Inflammatory macrophage treated with lipopolysaccharide for 4 hours (primary cell): ENCODE measurements at places on chromosomes 13 and 19.

- no peak for DNase-seq
Measured at GRCh38 chr13:112852392-112852791, 116.6 kb upstream of the MCF2L start.

GRCh38 chr13:47039106-47039505, 142.3 kb upstream of the HTR2A start:
- DNase-seq = no peak

GRCh38 chr13:30798776-30799355, 63.5 kb downstream of the ALOX5AP start:
- DNase-seq = no peak

DNA sequence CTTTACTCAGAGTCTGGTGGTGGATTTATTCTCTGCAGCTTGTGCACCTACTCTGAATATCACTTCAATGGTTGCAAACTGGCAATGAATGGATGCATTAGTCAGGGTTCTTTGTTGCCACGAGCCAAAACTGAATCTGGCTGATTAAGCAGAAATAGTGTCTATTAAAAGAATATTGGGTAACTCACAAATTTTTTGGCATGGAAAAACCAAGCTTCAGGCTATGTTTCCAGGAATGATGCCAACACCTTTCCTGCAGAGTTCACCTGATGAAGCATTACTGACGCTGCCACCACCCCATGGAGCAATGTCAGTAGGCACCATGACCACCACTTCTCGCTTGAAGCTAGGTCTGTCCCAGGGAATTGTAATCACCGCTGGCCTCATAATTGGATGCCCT, 597.8 kb upstream of the SLC10A2 start:
- DNase-seq = no peak

- no peak for DNase-seq
Measured at GRCh38 chr19:50310759-50311465, 18.3 kb downstream of the KCNC3 start.
